ENCODE measurements at places on chromosomes 16 and 17.

DNA sequence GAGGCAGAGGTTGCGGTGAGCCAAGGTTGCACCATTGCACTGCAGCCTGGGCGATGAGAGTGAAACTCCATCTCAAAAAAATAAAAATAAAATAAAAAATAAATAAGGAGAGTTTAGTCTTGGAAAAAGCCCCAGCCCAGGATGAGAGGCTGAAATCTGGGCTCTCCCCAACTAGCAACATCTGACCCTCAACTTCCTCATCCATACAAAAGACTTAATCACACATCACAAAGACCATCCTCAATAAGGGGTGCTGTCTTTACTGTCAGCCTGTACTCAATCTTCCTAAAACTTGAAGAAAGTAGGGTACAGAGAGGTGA lies 11.4 kb upstream of the SLC4A1 start:
- no peak overlapping the region for H3K27ac ChIP-seq
- no peak for DNase-seq

GRCh38 chr17:13600475-13601321 lies 1.0 kb downstream of the HS3ST3A1 start:
- peaks cover 38% of the 10 kb centered on the region for H3K27me3 ChIP-seq
- no peak overlapping the region for H3K27ac ChIP-seq
- DNase-seq, result no peak
- H3K4me1 ChIP-seq, result peaks cover 14% of the 10 kb centered on the region
- H3K36me3 ChIP-seq, result no peaks in the 10 kb centered on the region

- H3K27me3 ChIP-seq, result no peaks in the 10 kb centered on the region
- no peak for DNase-seq
- H3K4me3 ChIP-seq, result no peak overlapping the region
Measured at GRCh38 chr17:4182043-4182442, 39.0 kb downstream of the CYB5D2 start.

GRCh38 chr16:86680661-86681030 lies 102.3 kb downstream of the FOXL1 start:
- H3K27me3 ChIP-seq, result peaks cover 38% of the 10 kb centered on the region
- H3K36me3 ChIP-seq, result no peaks in the 10 kb centered on the region
- H3K4me3 ChIP-seq, result no peak overlapping the region
- DNase-seq, result no peak

- no peak overlapping the region for H3K27ac ChIP-seq
- H3K4me1 ChIP-seq, result no peaks in the 10 kb centered on the region
- no peaks in the 10 kb centered on the region for H3K36me3 ChIP-seq
- H3K27me3 ChIP-seq, result peaks cover 26% of the 10 kb centered on the region
Measured at GRCh38 chr17:30207655-30208054, 27.8 kb downstream of the SLC6A4 start.

GRCh38 chr17:8466873-8467272 lies 31.2 kb downstream of the NDEL1 start:
- no peak for DNase-seq
- H3K36me3 ChIP-seq, result peaks cover 83% of the 10 kb centered on the region
- no peak overlapping the region for H3K27ac ChIP-seq
- H3K4me3 ChIP-seq, result no peak overlapping the region
- H3K27me3 ChIP-seq, result no peaks in the 10 kb centered on the region

DNA sequence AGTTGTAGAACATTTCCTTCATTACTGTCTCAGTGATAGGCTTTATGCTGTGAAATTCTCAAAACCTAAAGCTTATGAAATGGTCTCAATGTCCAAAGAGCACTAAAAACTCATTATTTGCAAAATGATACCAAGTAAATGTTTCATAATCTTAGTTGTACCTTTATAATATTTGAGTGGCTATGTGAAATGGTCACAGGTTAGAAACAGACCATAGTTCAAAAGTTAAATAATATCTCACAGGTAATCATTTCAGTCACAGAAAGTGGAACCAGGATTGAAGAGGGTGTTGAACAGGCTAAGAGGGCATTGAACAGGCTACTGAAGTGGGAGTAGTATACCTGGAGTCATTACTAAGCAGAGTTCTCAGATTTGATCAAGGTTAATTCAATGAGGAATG lies 2.9 kb downstream of the RDM1 start:
- H3K27ac ChIP-seq, result no peak overlapping the region
- H3K27me3 ChIP-seq, result peaks cover 4% of the 10 kb centered on the region
- DNase-seq, result no peak
- H3K4me3 ChIP-seq, result no peak overlapping the region
